ENCODE measurements at places on chromosomes 16 and 17. TPM values are rescaled to one million over a fixed set of nuclear protein-coding genes. Genes with fewer than 3 reads are reported as not detected.

DNA sequence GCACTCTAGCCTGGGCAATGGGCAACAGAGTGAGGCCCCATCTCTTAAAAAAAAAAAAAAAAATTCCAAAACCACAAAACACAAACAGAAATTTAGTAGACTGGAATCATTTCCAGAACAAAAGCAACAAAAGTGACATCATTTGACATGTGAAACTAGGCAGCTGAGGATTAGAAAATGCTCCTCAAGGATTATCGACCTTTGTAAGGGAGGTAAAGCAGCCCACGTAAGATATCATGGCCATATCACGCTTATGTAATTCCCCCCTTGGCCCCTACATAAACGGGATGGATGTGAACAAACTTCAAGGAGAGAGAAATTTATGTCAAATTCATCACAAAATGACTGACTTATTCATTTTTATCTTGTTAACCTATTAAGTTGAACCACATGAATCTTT, 83.3 kb downstream of the WDR59 start:
- no peak for DNase-seq

GRCh38 chr16:25812215-25812614, 120.5 kb downstream of the HS3ST4 start:
- DNase-seq = no peak

- no peak for DNase-seq
Observed at GRCh38 chr16:1778200-1779179, 3.9 kb downstream of the SPSB3 start.

- DNase-seq = no peak
Observed at GRCh38 chr17:80705988-80706387, 161.3 kb downstream of the RPTOR start.

DNA sequence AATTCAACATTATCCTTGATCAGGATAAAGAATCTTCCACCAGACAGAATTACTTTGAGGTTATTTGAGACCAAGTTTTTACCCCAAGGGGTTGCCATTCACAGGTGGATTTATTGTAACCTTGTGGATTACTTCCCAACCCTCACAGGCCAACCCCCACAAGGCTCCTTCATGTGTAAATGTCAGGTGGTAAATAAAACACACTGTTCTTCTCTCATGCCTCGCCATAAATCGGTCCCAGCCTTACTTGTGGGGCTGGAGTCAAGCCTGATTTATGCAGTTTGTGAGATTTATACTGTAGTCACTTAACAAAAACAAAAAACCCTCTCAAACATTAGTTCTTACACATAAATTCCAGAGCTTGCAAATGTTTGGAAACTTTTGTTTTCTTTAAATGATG, 98.6 kb upstream of the IRX3 start:
- no peak for DNase-seq

DNA sequence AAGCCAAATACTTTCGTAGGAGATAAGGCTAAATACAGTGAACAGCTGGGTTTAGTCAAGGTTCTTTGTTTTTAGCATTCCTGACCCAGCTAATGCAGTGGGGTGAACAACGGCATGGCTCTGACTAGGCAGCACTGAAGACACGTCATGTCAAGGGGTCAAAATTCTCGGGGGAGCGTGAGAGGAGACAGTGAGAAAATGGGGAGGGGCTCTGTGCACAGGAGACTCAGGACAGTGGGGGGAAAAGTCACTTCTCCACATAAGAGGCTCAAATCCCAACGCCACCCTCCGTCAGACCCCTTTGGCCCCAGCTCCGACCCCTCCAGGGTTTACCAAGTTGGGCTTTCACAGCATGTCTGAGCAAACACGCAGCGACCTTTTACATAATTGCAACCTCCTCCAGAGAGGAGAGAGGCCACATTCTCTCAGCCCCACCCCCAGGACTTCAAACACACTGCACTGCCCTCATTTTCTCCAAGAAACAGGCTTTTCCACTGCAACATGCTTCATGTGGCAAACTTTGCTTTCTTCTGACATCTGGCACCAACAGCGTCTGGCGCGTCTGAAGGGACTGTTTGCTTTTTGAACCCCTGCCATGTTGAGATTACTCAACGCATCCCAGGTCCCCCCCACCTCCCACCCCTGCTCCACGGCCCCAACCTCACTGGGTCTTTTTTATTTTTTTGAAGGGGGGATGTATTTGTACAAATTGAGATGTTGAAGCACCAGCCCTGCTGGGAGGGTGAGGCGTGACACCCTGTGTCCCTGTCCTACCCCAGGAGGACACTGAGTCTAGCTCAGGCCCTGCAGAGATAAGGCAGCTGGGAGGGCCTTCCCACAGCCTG, 30.0 kb downstream of the AXIN2 start:
- no peak for DNase-seq

- DNase-seq = no peak
Observed at GRCh38 chr17:79047923-79048825, 24.2 kb downstream of the C1QTNF1 start.

DNA sequence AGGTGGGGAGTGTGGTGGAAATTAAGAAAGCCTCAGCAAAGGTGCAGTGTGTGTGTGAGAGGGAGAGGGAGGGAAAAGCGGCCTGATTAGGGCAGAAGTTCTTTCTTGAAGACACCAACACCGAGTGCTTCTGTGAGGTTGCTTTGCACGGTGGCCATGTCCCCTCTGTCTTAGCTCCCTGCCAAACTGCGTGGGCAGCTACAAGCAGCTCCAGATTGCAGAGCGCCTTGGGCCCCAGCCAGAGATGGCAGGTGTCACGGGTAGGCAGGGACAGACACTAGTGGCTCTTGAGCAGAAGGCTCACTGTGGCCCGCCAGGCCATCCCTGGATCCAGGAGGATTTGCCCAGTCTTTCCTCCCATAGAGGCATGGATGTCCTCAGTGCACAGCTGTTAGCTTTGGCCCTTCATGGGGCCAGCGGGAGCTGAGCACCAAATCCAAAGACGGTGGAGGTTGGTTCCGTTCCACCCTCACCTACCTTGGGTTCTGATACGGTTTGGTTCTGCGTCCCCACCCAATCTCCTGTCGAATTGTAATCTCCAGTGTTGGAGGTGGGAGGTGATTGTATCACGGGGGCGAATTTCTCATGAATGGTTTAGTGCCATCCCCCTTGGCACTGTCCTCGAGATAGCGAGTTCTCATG, 21.4 kb downstream of the KIAA0513 start:
- DNase-seq = no peak

- DNase-seq = no peak
Observed at GRCh38 chr16:62208934-62209333, 172.7 kb upstream of the CDH8 start.

The AANAT gene
- total RNA-seq = not detected

The SOX9 gene
- not detected for total RNA-seq

- no peak for DNase-seq
Observed at GRCh38 chr17:4365628-4366326, 698 bp downstream of the UBE2G1 start.

GRCh38 chr17:34511265-34511664, 68.1 kb upstream of the TMEM132E start:
- no peak for DNase-seq

The CD300LG gene
- total RNA-seq = not detected

GRCh38 chr16:67277999-67278772, 1.1 kb upstream of the PLEKHG4 start:
- peak; percentile 22 for DNase-seq

- DNase-seq = no peak
Observed at GRCh38 chr17:67289181-67289876, 44.3 kb upstream of the HELZ start.

- peak; percentile 40 for DNase-seq
Observed at GRCh38 chr16:68229431-68230175, 6.3 kb downstream of the ESRP2 start.

The CIITA gene
- 11.9 TPM for total RNA-seq

GRCh38 chr16:50692999-50693781, at the start of gene NOD2:
TSS of gene NOD2 (plus strand) at chr16:50693606. CDS start at chr16:50699496, 5,890 bp downstream.
- DNase-seq = no peak

The ALOX15B gene
- total RNA-seq = not detected

The KRT33B gene
- total RNA-seq = not detected

The CD300A gene
- total RNA-seq = 3.1 TPM

The TPSD1 gene
- not detected for total RNA-seq

GRCh38 chr17:4516735-4517134, 18.1 kb downstream of the SPNS2 start:
- no peak for DNase-seq

DNA sequence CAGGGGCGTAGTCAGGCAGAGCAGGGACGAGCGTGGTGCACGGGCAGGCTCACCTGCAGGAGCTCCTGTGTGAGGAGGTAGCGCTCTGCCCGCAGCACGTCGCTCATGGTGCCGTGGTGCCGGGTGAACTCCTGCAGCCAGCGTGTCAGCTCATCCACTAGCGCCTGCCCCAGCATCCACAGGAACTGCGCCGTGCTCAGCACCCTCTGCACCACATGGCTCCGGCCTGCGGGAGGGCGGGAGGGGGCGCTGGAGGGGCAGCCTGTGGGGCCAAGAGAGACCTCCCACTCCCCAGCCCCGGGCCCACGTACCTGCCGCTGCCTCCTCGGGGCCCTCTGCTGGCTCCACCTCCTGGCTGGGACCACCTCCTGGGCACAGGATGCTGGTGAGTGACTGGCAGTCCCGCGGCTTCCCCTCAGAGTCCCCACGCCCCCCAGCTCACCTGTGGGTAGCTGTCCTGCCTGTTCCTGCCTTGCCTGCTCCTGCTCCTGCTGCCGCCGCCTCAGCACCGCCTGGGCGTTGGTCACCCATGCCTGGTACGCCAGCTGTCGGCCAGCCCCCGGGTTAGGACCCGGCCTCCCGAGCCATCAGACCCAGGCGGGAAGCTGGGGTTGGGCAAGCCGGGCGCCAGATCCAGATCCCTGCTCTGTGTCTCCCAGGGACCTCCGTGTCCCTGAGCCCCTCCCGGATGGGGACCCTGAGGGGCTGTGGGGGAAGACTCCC, 16.6 kb downstream of the CTU2 start:
- DNase-seq = no peak

Measured in CD8-positive, alpha-beta memory T cell (primary cell).